ENCODE measurements at places on chromosomes 12 and 14.
A peak's percentile ranks its signal among the peaks of the same experiment; 100 is the strongest.

DNA sequence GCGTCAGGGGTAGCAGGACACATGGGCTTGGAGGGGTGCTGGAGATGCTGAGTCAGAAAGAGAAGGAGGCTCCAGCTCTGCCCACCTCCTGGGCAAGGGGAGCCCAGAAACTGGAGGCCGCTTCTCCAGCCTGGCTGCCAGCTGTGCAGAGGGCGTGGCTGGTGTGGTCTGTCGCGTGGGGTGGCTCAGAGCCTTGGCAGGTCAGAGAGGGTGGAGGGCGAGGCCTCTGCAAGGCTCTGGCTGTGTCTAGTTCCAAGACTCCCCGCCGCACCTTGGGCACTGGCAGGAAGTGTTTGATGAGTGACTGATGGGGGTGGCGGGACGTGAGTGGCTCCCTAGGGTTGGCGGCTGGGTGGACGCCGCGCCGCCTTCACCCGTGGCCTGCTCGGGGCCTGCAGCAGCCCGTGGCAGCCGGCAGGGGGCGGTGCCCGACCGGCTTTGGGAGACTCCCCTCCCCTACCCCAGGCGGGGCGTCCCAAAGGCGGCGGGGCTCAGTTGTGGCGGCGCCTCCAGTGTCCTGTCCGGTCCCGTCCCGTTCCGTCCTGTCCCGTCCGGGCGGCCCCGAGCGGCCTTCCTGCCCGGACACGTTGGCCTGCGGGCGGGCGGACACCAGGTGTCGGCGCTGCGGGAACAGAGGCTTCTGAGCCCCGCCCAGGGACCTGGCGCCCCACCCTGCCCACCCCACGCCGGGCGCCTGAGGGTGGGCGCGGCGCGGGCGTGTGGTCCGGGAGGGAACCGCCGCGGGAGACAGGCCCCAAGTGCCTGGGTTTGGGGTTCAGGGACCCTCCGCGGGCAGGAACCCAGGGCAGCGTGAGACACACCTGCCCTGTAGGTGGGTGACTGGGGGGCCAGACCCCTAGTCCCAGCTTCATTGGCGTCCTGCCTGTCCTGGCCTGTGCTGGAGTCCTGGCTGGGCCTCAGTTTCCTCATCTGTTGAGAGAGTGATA is 39.7 kb downstream of the KRT80 start:
- DNase-seq, result peak; percentile 79

- DNase-seq, result no peak
Observed at GRCh38 chr12:41058266-41058665, 129.9 kb upstream of the PDZRN4 start.

DNA sequence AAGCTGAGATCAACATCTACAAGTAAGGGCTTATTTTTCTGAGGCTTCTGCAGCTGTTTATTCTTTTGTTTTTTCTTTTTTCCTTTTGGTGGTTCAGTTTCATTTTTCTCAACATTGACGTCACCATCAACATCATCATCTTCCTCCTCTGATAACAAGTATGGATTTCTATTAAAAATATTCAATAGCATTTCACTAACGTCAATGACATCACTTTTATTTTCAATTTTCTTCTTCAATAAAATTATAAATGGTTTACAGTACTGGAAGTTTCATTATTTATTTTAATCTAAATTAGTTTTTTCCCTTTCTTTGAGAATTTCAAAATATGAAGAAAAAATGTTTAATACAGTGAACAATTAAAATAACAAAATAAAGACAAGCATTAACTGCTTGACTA is 23.9 kb downstream of the NEMF start:
- DNase-seq, result no peak

DNA sequence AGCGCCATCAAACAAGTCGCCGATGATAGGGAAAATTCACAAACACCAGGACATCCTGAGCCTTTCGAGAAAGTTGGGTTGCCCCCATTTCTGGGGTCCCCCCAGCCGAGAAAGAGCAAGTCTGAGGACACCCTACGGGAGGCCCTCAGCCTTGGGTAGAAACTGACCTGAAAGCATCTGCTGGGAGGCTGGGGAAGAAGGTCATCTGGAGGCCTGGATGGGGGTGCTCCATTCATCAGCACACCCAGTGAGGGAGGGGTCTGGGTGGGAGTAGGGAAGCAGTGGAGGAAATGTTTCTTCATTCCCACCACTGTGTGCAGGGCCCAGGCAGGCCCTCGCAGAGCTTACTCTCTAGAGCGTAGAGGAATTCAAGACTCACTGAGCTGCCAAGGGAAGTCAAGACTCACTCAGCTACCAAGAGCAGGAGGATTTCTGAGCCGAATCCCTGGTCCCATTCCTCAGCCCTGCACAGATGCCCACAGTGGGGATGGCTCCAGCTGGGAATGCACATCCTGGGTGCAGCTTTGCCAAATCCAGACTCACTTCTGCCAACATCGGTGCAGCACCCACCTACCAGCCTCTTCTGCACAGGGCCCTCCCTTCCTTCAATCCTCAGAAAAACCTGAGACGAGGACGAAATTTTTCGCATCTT is 38.1 kb downstream of the DIO3 start:
- DNase-seq, result no peak

GRCh38 chr12:42641221-42641885 is 51.8 kb upstream of the PRICKLE1 start:
- no peak for DNase-seq

GRCh38 chr14:94562022-94562421 is 780 bp downstream of the SERPINA4 start:
- DNase-seq, result no peak

- DNase-seq, result no peak
Observed at GRCh38 chr14:81208489-81208888, 12.3 kb downstream of the GTF2A1 start.

DNA sequence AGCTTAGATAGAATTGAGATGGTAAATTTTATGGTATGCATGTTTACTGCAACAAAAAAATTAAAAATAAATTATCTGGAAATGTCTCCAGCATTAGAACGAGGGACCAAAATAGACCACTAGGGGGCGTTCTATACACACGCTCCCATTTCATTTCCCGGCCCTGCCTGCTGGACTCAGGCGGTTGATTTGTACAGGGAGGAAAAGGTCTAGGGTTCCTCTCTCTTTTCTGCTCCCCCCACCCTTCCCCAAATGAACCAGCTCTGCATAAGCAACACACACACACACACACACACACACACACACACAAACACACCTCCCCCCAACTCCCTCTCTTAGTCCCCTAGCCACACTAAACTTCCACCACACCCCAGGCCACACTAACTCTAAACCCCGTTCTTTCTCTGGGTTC is 7.8 kb upstream of the DTX1 start:
- DNase-seq, result peak; percentile 86

DNA sequence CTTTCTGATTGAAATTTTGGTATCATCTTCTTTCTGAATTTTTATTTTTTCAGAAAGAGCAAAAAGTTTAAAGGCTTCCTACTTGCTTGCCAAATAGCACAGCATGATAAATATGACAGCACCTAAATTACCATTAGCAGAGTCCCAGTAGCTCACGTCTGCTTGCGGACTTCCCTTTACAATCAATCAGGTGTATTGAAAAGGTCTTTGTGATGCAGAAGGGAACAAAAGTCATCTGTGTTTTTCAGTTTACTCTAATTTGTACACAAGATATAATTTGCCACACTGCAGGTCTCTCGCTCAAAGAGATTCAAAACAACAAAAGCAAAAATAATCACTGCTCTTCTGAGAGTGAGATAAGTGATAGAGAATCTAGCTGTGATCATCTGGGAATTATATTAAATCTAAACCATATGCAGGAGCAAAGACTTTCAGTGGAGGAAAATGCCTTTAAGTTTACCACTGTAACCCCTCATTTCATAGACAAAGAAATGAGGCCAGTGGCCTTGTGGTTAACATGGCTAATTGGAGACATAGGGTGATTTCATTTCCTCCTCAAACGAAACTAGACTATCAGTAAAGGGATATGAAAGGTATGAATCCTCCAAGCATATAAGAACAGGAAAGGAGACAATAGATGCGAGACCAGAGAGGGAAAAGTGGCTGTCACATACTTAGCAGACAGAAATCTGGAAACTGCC is 240.8 kb upstream of the TMPO start:
- no peak for DNase-seq

DNA sequence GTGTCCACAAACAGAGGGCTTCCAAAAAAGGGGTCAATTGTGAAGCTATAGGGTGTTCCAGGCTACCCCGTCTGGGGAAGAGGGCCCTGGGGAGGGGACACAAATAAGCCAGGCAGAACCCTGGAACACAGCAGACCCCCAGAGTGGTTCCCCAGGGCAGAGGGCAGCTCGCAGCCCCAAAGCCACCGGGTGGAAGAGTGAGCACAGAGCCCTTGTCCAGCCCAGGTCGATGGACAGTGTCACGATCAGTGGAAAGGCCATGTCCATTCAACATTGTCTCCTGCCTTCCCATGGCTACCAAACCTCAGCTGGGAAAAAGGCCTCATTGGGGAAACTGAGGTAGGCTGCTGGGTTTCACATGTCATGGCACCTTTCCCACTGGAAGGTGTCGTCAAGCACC is 131.4 kb downstream of the DICER1 start:
- no peak for DNase-seq

DNA sequence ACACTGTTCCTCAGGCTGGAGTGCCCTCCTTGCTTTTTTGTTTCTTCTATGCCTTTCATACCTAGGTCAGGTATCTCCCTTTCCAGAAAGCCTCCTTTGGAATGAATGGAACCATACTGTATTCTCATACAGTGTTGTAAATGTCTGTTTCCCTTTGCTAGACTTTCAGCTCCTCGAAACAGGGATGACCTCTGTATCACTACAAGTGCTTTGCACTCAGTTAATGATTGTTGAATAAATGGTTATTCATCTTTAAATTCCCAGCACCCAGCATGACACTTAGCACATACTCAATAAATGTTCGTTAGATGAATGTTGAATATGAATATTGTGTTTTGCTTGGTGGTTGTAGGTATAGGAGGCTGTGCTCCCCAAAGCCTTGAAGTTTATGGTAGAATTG is 5.9 kb upstream of the TULP3 start:
- no peak for DNase-seq

- no peak for DNase-seq
Observed at GRCh38 chr12:24814379-24815113, 134.4 kb downstream of the BCAT1 start.

- no peak for DNase-seq
Observed at GRCh38 chr14:76117789-76118484, 33.8 kb upstream of the GPATCH2L start.

DNA sequence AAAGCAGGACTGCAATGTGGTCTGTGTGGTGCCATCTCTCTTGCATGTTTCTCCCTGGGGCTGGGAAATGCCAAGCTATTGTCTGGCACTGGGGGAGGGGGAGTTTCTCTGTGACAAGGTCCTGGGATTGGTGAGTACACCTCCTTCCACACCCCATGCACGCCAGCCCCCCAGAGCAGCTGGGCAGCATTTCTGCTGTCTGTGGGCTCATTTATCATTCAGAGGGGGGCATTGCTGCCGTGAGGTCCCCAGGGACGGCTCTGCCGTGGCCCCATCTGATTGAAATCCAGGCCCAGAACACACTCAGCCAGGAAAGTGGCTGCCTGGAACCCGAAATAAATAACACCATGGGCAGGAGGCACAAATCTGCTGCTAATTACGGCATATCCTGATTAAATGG is 12.6 kb upstream of the FAM222A start:
- no peak for DNase-seq

GRCh38 chr12:67414011-67414715 is 145.0 kb downstream of the CAND1 start:
- no peak for DNase-seq

DNA sequence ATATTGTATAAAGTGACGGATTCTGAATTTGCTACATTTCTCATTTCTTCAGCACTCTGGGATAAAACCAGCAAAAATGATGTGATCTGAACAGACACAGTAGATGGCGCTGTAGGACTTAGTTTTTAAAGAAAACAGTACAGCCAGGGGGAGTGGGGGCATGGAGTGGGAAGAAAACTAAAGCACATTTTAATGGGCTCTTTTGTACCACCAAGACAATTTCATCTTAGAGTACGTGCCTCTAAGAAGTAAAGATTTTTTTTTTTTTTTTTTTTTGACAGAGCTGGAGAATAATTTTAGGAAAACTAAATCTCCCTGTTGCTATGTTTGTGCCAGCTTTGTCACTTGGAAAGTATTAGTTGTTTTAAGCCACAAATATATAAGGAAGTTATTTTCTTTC is 124.4 kb downstream of the RAD51B start:
- DNase-seq, result peak; percentile 4

GRCh38 chr12:117359029-117359845 is 2.2 kb downstream of the NOS1 start:
- no peak for DNase-seq

DNA sequence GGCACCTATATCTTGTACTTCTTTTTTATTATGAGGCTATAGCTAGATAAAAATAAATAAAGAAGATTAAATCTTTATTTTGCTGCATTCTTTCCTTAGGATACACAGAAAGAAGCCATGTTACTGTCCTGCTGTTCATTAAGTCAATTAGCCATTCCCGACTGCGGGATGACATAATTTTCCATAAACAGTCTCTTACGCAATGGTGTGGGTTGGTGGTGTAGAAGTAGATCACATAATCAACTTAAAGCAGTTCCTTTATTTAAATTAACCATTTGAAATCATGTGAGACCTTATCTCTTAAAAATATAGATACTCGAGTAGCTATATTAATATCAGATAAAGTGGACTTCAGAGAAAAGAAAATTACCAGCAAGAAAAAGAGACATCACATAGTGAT is 40.2 kb downstream of the TAOK3 start:
- no peak for DNase-seq

DNA sequence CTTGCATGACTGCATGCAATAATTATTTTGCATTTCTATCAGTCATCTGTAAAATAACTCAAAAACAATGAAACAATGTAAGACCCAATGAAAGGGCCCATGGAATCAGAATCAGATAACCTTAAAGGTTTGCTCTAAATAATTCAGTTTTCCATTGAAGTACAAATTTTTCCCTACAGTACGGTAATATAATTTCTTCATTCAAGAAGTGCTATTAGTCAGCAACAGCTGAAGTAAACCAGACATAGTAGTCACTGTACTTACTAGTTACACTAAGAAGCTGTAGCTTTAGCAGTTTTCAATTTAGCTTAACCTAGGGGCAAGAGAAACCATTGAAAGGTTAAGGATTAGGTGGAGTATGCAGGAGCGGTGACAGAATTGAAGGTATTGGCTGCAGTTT is 43.5 kb downstream of the BCAT1 start:
- no peak for DNase-seq

DNA sequence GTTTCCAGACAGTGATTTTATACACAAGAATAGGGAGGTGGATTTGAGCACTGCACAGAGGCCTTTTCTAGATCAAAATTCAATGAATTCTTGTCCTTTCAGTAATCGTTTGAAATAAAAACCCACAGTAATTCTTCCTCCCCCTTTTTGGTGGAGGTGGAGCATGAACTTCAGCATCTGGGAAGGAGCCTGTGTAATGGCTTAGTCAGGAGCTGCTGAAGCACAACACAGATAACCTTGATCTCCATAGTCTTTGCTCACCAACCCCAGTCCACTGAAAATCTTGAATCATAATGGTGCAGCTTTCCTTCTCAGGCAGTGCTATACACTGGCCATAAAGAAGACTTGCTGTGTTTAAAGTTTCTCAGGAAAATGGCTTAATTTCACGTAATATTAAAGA is 6.4 kb upstream of the TBPL2 start:
- DNase-seq, result no peak
